Stimulated activated naive CD8-positive, alpha-beta T cell treated with anti-CD3 and anti-CD28 coated beads, Interleukin-15, Interleukin-2, amounts not matched to agents 100 U/mL and 50 U/mL, for 24 hours (primary cell): ENCODE measurements at places on chromosomes 4 and X.

DNA sequence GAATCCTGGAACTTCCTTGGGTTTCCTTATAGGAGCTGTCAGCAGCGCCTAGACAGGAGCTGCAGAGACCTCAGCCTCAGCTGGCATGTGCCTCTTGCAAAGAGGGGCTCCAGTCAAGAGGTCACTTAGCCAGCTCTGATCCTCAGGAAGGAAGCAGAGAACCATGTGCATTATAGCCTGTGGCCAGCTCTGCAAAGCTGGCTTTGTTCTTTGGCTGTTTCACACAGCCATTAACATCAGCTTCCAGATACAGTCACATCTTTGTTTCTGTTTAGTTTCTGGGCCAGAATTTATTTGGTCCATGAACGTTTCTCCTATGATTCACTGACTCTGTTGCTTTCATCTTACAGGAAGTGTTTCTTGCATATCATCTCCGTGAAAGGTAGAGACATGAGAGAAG is 92.4 kb downstream of the CC2D2A start:
- no peak for DNase-seq

DNA sequence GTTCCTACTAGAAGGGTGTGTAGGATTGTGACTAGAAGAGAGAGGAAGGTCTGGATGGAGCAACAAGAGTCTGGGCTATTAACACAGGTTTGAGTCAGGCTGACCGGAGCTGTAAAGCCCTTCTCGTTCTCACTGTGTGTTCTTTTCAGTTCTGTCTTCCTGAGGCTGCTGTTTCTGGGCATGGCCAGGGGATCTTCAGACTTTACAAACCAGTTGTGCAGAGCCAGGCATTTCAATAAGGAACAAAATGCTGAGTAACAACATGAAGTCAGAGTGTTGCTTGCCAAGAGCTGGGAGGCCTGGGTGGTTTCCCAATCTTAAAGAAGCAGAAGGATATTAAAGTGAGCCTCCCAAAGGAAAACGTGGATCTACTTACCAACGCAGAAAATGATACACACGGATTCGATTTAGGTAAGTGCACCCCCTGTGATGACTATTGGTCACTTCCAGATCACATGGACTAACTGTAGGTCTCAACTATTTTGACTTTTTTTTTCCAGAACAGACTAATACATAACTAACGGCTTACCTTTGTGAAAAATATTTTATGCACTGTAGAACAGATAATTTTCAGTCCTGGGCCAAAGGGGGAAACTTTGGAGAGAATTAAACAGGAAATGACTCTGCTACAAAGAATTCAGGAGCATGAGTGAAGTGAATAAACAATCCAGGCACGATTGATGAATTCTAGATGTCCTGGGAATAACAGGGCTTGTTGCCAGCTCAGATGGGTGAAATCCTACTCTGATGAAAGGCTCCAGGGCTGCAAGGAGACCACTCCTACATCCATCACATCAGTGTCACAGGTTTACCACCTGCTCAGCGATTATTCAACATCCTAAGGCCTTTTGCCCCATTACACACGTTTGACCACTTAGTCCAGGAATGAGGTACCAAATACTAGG is 94.5 kb downstream of the ANXA3 start:
- no peak for DNase-seq

- DNase-seq: no peak
Measured at GRCh38 chrX:112662559-112663427, 16.9 kb downstream of the LHFPL1 start.

GRCh38 chr4:42278709-42279324 is 118.5 kb upstream of the SHISA3 start:
- DNase-seq: no peak

DNA sequence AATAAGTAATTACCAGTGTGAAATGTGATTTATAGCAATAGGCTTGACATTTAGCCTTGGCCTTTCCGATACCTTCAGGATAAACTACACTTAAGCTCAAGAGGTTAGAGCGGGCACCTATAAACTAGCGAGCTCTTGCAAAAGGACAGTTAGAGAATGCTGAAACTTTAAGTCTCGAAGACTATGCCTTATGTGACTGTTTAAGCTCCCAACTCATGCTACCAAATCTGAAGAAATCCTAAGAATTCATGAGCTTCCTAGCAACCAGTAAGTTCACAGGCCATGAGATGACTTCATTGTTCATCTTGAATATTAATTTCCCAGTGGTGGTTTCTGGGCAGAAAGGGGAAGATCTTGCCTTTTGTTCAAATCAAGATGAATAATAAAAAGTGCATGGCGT is 4.7 kb downstream of the STOX2 start:
- DNase-seq: no peak

- DNase-seq: no peak
Measured at GRCh38 chr4:90996813-90997212, 869.6 kb downstream of the CCSER1 start.

- DNase-seq: no peak
Measured at GRCh38 chrX:3351276-3351675, 4.8 kb upstream of the MXRA5 start.

DNA sequence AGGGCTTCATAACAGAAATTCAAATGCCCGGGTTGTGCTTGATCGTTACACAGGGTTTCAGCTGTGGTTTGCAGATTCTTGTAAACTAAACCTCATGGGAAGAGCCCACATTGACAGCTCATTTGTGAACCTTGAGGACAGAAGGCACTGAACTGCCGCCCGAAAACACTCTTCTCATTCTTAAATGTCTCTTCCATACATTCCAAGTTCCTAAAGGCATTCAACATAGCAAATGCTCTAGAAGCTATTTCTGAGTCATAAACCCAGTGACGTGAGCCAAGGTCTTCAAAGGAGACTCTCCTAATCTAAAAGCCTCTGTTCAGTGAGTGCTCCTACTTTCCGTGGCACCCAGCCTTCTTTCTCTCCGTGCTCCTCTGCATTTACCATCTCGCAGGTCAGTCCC is 737.8 kb upstream of the FRG1 start:
- DNase-seq: no peak

GRCh38 chr4:62881210-62881609 is 1528.0 kb downstream of the TECRL start:
- DNase-seq: no peak

- DNase-seq: no peak
Measured at GRCh38 chr4:168163106-168163505, 70.8 kb downstream of the ANXA10 start.

DNA sequence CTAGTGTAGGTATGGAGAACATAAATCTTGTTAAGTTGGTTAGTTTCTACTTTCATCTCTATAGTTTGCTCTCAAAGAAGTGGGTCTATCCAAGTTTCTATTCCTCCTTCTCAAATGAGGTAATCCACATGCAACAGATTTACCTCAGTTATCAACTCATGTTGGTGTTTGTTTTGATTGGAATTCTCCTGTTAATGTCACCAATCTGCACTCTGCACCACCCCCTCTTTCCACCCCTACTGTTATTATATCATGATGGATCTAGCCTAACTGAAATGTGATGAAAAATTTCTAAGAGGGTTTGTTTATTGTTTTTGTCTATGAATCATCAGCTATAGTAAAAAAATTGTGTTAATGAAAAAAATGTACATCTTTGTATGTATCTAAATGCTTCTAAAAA is 66.1 kb downstream of the AGTR2 start:
- no peak for DNase-seq

GRCh38 chrX:7709845-7710244 is 133.1 kb upstream of the VCX start:
- DNase-seq: no peak

- no peak for DNase-seq
Measured at GRCh38 chr4:67333664-67334063, 211.6 kb downstream of the CENPC start.

- DNase-seq: no peak
Measured at GRCh38 chrX:152619897-152620296, 17.8 kb upstream of the GABRQ start.

DNA sequence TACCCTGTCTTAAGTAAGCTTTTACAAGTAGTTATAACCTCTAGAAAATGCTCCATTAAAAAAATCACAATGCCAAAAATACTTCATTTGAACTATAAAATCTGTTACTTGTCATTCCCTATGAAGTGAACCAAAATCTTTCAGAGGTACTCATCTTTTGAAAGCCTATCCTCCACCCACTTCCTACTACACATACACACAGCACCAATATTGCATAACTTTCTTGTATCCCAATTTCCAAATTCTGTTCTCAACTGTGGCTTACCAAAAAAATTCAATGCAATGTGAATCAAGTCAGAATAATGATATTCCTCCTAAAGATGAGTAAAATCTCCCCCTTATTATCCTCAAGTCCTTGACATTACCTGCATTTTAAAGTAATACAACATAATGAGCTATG is 15.9 kb downstream of the DHX15 start:
- no peak for DNase-seq

DNA sequence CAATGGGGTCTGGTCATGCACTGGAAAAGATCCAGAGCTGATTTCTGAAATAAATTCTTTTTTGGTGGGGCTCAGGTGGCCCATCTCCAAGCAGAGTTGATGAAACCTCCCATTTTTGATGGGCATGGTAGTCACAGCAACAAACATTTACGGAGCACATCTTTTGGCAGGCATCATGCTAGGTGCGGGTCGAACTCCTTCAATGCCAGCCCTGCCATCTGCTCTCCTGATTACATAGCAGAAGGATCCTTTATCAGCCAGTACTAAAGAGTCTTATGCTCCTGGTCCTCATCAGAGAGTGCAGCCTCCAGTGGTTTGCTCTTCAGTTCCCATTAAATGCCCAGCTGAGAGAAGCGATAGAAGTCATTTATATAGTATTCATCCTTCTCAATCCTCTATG is 121.7 kb downstream of the GRXCR1 start:
- no peak for DNase-seq

DNA sequence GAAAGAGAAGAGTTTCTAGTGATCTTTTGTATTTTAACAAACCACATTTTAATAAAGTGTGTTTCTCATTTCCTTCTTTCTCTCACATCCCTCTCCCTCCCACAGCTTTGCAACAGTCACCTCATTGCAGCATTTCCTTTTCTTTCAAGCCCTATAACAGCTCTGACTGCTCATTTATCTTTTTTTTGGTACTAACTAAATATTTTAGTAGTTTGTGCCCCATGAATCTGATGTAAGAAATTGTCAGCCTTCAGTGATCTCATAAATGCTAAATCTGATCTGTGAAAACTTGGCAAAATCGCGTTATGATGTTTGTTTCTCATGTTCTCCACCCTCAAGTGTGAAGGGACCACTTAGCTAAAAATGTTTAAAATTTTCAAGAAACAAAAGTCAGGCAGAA is 258.5 kb upstream of the SLIT2 start:
- no peak for DNase-seq

DNA sequence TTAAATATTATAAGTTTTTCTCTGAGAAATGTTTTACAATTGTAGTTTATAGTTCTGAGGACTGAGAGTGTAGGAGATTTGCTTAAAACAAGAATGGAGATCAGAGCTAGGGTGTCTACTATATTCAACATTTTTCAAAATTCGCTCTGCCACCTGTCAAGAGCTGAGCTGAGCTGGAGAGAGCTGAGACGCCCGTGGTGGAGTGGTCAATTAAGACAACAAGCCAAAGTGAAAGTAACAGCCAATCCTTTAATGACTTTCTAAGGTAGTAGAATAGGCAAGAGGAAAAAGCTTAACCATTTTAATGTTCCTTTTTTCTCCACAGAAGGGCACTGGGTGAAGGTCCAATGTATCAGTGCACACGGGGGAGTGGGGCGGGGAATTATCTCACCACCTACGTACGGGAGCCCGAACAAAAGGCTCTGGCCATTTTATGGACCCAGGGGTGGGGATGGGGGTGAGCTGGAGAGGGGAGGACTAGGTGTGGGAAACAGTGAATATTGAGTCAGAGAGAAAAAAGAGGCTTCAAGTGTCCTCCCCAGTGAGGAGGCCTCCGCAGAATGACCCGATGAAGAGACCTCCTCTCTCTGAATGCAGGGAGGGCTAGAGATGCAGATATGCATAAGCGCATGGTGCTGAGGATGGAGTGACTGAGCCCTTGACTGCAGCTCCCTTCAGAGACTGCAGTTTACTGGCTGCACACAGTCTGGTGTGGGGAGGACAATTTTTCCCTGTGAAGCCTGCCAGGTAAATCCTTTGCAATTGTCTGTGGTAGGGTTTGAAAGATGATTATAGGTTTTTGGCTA is 60.8 kb downstream of the SPCS3 start:
- DNase-seq: no peak

DNA sequence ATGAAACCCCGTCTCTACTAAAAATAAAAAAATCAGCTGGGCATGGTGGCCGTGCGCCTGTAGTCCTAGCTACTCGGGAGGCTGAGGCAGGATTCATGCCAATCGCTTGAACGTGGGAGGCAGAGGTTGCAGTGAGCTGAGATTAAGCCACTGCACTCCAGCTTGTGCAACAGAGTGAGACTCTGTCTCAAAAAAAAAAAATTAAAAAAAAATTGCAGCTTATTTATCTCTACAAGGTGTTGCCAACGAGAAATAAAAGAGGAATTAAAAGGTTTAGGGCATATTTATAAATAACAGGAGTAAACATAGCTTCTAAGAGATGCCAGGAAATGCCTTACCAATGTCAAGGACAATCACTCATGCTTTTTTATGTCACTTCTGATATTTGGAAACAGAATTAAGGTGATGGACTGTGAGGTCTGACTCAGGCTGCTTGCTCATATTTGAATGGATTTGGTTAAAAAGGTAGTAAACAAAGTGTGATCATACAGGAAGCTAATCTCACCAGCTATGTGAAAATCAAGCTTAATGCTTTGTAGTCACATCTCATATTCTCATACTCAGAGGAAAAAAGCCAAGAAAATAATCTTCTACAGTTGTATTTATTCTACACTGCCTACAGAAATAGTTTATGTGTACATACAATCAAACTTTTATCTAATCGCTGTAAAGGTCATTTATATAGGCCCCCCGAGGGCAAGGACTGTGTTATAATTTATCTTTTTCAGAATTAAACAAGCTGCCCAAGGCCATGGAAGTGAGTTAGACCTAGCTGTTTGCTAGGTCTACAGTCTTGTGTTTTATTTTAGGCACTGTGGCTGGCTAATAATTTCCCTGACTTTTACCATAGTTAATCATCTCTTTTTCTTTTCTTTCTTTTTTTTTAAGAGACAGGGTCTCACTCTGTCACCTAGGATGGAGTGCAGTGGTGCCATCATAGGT is 61.1 kb upstream of the RBMX start:
- DNase-seq: no peak

- DNase-seq: no peak
Measured at GRCh38 chr4:108317377-108317776, 148.6 kb upstream of the LEF1 start.

- DNase-seq: no peak
Measured at GRCh38 chr4:143391261-143391660, 54.6 kb downstream of the GAB1 start.

DNA sequence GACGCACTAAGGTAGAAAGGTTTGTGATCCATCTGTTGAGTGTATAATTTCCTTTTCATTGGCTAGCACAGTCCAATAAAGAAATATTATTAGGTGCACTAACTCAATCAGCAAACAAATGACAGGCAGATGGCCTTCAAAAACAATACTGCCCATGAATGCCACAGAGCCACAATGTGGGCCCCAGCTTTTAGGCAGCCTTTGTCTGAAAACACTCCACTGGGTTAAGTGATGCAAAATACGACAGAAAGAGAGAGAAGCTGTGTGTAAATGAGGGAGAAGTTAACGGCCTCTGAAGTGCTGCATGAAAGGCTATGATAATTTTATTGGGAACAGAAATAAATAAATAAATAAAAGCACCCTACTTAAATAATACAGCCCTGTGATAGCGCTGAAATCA is 274.6 kb downstream of the NKX6-1 start:
- DNase-seq: no peak

GRCh38 chr4:107060388-107060787 is 24.3 kb upstream of the DKK2 start:
- DNase-seq: no peak
